ENCODE measurements at places on chromosomes 16 and 17.

DNA sequence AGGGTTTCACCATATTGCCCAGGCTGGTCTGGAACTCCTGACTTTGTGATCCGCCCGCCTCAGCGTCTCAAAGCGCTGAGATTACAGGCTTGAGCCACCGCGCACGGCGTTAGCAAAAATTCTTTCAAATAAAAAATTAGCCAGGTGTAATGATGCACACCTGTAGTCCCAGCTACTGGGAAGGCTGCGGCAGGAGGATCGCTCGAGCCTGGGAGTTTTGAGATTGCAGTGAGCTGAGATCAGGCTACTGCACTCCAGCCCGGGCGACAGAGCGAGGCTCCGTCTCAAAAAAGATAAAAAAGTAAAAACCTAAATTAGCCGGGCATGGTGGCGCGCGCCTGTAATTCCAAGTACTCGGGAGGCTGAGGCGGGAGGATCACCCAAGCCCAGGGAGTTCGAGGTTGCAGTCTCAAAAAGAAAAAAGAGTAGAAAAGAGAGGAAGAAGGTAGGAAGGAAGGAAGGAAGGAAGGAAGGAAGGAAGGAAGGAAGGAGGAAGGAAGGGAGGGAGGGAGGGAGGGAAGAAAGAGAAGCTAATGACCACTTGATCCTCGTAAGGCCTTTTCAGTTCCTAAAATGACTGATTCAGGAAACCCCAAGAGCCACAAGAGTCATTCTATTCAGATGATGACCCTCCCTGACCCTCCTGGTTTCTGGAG lies 59.2 kb downstream of the SRL start:
- no peak for DNase-seq

DNA sequence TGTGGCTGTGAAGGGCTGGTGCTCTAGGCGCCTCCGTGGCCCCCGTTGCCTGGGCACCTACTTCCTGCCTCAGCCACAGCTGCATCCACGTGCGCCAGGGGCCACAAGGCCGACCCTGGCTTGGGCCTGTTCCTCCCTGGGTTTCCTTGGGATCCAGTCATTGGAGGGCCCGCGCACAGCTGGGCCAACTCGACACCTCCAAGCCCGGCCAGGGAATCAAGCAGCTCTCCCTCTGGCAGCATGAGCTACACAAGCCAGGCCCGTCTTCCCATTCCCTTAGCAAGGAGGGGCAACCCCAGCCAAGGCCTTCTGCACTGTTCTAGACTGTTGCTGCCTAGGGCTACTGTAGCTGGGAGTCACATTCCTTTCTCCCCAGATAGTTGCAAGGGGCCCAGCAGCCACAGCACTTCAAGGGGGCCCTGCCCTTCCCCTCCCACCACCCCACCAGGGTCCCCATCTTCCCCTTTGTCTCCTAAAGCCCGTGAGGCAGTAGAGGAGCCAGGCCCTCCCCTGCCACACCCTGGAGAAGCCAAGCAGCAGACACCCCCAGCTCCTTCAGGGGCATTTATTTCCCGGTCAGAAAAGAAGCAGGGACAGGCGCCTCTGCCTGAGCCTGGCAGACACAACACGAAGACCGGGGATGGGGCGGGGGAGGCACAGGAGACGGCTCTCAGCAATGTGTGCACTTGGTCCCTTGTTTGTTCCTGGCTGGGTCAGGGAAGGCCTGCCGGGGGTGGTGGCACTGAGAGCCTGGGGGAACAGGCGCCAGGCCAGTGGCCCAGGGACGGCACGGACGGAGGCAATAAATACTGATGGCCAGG lies 3.8 kb downstream of the ARHGDIA start:
- DNase-seq: no peak

DNA sequence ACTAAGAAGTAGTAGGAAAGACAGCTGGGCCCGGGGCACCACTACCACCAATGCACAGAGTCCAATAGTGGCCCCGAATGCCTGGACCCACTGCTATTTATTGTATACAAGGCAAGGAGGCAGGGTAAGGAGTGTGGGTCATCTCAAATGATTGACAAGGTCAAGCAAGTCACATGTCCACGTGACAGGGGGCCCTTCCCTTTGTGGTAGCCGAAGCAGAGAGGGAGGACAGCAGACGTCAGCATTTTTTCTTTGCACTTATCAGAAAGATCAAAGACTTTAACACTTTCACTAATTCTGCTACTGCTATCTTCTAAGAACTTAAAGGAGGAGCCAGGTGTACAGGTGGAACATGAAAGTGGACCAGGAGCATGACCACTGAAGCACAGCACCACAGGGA lies 6.5 kb downstream of the VPS53 start:
- no peak for DNase-seq

DNA sequence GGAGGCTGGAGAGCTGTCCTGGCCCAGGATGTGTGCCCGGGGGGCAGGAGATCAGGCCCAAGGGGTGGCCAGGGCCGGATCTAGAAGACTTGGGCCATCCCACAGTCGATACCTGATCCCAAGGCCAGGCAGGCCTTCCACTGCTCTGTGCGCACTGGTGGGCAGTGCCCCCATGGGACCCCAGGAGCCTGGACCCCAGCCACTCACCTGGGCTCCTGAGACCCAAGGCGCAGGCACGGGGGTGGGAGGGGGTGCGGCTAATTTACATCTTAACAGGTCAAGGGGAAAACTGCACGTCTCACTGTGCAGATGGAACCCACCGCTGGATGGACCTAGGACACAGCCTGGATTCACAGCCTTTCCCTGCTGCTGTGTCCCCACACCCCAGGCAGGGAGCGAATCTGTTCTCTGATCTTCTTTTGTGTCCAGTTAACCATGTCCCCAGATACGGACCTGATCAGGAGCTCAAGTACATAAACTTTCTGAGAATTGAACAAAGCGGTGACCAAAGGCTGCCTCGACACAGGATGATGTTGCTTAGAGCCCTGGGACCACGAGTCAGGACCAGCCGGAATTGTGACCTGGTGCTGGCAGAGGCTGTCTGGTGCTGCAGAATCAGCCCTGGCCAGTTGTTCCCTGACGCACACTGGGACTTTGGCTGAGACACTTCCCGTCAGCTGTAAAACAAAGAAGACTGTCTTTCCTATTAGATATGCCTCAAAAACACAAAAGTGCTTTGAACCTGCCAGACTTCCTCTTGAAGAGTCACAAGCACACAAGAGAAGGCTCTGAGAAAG lies 60.6 kb downstream of the TNFRSF13B start:
- no peak for DNase-seq

DNA sequence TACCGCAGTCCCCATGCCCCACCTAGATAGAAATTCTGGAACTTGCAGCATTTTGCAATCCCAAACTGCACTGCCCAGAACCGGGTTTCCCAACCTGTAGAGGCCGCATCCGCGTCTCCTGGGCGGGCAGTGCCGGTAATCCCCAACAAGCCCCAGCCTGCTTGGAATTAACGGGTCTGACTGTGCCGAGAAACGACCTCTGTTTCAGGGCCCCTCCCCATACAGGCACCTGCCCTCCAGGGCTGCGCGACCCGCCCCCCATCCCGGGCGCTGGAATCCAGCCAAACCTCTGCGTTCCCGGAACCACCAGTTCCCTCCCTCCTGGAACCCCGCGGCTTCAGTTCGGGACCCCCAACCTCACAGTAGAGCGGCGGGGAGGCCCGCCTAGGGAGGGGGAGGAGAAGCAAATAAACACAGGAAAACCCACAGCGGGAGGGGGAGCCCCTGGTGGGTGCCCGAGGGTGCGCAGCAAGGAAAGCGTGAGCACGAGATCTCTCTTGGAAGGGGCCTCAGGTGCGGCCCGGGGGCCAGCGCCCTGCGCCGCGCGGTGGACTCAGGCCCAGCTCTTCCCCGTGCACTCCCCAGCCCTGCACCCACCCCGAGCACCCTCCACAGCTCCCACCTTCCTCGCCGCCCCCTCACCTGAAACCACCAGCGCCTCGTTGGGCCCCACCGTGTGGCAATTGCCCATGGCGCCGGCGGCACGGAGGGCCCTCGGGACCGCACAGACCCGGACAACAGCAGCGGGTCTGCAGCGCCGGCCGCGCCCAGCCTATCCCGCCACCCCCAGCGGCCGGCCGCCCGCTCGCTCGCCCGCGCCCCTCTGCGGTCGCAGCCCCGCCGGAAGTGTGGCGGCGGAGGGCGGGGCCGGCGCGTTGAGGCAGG lies at the start of gene FLOT2:
FLOT2 (minus strand) TSS at position 850 of the 885 bp plus-strand sequence; CDS start at position 691, 159 bp downstream.
- peak; percentile 61 for DNase-seq

DNA sequence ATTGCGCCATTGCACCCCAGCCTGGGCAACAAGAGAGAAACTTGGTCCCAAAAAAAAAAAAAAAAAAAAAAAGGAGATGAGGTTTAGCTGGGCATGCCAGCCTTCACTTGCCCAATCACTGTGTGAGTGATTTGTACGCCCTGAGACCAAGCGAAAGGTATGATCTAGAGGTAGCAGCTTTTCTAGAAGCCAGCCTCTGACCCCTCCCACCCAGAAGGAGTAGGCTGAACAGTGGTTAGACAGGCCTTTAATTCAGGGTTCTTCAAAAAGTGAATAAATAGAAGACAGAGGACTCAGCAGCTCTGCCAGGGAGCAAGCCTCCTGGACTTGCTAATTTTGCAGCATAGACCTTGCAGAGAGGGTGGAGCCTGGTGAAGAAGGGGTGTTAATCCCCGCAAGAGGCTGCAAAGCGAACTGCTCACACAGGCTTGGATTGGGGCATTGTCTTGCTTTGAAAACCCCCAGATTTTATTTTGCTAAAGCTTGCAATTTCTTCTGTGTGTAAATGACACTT lies 7.1 kb upstream of the CYTH1 start:
- no peak for DNase-seq

- DNase-seq: no peak
These were observed 187.0 kb upstream of the RPL38 start for GRCh38 chr17:74016461-74016860.

- peak; percentile 88 for DNase-seq
These were observed 363 bp upstream of the MIF4GD start for GRCh38 chr17:75271233-75271954.

DNA sequence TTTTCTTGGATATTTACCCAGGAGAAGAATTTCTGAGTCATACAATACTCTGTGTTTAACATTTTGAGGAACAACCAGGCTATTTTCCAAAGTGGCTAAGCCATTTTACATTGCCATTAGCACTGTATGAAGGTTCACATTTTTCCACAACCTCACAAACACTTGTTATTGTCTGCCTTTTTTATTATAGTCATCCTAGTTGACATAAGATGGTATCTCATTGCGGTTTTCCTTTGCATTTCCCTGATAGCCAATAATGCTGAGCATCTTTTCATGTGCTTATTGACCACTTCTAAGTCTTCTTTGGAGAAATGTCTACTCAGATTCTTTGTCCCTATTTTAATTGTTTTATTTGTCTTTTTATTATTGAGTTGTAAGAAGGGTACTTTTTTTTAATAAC lies 107.4 kb upstream of the CES5A start:
- DNase-seq: no peak

DNA sequence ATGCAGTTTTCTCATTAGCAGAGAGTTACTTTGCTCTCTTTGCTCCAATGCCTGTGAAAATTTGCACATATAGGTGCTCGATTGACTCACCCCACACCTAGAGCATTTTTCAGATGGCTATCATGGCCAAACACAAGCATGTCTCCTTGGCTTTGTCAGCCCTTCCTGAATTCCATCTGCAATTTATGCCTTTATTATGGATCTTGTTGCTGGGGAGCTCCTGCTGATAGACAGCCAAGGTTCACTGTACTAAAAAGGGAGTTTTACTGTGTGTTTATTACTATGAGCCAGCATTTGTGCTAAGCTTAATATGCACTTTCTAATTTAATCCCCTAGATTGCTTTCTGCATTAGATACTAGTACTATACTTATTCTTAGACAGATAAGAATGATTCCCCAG lies 93.3 kb downstream of the TOX3 start:
- DNase-seq: no peak

DNA sequence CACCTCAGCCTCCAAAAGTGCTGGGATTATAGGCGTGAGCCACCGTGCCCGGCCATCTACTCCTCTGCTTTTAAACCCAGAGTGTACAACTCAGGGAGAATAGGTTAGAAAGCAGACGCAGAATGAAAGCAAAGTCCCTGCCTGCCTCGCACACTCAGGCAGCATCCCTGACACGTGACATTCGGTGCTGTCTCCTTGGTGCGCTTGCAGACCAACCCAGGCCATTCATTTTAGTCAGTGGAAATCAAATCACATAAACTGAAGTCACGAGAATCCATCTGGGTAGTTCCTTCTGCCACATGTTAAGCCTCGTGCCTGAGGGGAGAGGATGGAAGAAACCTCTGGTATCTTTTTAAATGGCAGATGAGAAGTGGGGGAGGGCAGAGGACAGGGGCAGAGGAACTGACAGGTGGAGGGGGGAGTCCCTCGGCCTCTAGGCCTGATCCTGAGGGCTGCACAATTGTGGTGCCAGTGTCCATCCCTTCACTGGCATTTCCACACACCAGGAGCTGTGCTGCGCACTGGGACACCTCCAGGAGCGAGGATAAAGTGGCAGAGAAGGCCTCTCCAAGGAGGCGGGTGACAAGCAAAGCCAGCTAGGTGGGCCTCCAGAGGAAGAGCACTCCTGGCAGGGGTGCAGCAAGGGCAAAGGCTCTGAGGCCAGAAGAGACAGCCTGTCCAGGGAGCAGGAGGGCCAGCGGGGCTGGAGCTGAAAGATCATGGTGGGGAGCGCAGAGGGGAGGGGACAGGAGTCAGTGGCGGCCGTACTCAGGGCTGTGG lies 196.3 kb downstream of the KATNIP start:
- DNase-seq: no peak

- no peak for DNase-seq
These were observed 49.3 kb upstream of the WSB1 start for GRCh38 chr17:27244491-27245223.

DNA sequence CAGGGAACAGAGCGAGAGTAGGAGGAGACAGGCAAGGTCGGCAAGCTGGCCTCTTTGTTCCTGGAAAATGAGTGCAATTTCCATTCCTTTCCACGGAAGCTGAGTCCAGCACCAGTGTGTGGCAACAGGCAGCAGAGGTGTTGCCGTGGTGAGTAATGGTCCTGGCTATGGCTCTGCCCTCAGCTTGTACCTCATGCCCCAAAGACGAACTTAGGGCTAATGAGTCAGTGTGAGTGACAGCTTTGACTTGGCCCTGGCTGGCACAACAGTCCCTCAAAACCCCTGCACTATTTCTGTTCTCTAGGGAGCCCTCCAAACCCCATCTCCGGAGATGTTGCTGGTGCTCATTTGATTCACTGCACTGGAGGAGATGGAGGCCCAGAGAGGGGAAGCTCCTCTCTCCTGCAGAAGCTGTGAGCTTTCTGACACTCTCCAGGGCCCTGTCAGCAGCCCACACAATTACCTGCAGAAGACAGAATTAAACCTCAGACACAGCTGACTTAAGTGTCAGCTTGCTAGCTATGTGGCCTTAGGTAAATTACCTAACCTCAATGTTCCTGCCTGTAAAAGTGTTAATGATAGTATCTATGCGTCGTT lies 129.9 kb downstream of the TMEM132E start:
- DNase-seq: no peak
